ENCODE measurements at places on chromosomes 1 and 21.
A peak's percentile ranks its signal among the peaks of the same experiment; 100 is the strongest.

DNA sequence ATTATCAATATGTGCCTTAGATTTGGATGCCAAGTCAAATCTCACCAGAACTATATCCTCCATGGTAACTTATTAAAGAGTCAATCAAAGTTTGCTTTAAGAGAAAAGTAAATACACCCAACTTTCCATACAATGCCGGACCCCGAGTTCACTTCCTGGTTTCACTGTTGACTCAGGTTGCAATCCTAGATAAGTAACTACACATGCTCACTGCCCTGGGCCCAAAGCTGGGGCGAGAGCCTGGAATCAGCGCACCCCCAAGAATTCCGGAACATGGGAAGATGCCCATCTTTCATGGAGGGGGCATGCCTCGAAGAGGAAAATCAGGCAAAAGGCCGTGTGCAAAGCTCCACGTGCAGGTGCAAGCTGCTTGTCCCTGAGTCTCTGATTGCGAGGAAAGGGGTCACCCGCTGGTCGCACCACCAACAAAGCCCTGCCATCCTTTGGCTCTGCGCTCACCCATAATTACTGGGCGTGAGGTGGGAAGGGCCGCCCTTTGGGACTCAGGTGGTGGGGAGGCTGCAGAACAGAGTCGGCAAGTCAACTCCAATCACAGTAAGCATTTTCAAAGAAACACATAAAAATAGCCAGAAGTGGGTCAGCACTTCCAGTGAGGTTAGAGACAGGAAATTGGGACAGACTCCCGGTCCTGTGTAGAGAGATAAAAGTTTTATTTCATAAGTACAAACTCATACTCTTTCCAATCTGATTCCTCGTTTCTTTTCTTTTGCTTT is 167.7 kb downstream of the TOMM20 start:
- no peak for DNase-seq

GRCh38 chr1:236120721-236121153 is 21.6 kb upstream of the GPR137B start:
- DNase-seq: no peak

- DNase-seq: no peak
Observed at GRCh38 chr1:197355248-197355995, 87.4 kb downstream of the CRB1 start.

- no peak for DNase-seq
Observed at GRCh38 chr1:218809625-218810024, 364.1 kb upstream of the LYPLAL1 start.

DNA sequence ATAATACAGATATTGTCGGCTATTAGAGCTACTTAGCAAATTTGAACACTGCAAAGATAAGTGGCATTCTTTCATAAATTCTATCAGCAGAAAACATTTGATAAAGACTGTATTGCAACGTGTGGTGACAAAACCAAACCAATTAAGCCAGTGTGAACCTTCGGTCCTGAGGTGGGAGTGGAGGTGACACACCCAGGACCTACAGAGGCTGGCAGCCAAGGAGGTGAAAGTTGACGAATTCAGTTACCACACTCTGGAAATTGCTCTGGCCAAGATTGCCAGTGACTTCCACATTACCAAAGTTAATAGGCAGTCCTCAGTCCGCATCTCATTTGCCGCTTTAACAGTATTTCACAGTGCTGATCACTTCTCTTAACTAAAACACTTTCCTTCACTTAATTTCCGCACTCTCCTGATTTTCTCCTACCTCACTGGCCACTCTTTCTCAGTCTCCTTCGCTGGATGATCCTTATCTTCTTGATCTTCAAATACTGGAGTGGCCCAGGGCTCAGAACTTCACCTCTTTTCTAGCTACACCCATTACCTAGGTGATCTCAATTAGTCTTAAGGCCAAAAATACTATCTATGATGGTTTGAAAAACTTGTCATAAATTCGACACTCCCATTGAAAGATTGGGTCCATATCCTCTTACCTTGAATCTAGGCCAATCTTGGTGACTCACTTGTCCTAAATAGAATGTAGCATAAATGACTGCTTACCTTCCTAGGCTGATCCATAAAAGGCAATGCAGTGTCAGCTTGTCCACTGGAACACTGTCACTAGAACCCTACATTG is 5.1 kb upstream of the CDC42BPA start:
- DNase-seq: no peak

DNA sequence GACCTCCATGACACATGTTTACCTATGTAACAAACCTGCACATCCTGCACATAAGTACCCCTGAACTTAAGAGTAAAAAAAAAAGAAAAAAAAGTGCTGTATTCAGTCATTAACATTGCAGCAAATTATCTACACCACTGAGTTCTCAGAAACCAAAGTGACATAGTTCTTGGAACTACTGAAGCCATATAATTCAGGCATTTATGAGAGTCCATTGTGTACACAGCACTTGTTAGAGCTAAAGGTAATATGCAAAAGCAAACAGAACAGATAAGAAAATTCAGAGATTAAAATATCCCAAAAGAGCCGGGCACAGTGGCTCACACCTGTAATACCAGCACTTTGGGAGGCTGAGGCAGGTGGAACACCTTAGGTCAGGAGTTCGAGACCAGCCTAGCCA is 38.0 kb downstream of the F5 start:
- no peak for DNase-seq

DNA sequence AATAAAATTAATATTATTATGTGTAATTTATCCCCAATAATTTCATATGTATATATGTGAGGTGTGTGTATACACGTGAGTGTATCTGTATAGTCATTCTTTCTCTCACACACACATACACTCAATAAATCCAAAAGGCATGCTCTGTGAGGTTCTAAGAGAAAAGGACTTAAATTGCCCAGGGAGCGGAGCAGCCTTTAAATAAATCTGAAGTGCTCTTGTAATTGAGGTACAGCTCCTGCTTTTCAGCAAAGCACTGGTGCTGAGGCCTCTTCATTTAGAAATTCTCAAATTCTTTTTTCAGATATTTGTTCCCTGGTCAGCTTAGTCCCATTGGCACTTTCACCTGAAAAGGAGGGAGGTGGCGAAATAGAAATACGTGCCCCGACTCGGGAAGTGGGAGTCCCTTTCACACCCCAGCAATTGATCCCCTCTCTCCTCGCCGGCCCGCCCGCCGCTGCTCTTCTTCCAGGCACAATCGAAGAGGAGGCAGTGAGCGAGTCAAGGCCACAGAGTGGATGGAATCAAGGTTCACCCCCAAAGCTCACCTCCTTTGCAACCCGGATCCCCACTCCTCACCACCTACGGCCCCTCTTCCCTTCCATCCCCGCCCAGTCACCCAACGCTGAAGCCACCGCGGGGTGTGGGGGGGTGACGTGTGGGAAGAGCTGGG is 944 bp downstream of the PLPPR5 start:
- DNase-seq: no peak

- no peak for DNase-seq
Observed at GRCh38 chr1:225191199-225191753, 236.6 kb downstream of the LBR start.

GRCh38 chr1:100622037-100622436 is 84.1 kb downstream of the GPR88 start:
- DNase-seq: peak; percentile 93

DNA sequence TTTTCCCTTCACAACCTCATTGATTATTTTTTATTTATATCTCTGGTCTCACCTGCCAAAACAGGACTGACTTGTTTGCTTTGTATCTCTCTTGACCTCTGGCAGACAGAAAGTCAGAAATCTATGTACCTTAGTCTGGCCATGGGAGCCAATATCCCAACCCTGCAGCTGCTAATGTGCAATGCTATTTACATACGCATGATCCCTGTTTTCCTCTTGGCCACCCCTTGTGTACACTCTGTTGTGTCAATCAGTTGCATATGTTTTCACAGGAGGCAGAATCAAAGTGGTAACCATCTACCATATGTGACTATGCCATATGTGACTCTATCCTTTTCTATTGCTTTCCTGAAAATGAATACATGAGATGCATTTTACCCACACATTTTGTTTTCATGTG is 688.8 kb downstream of the PLA2G4A start:
- no peak for DNase-seq

DNA sequence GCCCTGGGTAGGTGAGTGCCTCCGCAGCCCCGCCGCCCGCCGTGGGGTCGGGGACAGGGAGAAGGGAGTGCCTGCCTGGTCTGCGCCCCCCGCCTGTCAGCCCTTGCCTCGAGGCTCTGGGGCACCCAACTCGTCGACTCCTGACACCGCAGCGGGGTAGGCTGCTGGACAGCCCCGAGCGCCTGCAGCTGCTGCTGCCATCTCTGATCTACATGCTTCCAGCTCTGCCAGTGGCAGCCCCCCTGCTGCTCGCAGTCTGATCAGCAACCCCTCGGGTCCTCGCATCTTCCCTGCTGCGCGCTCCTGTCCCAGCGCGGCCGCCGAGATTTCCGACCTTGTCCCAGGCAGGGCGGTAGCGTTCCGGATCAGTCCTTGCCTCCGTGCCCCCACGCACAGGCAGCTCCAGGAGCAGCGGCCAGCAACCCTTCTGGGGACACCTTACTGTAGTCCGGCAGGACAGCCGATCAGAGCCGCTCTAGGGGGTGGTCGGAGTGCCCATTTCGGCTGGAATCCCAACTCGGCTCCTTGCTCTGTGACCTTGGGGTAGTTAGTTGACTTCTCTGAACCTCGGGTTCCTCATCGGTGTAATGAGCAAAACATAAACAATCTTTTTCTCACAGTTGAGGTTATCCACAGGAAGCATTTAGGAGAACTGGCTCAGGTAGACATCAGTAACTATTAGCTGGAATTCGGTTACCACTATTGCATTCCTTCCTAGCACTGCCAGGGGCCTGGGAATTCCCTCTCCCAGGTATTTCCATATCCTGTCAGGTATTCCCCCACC is 540 bp downstream of the BCAN start:
- DNase-seq: no peak

DNA sequence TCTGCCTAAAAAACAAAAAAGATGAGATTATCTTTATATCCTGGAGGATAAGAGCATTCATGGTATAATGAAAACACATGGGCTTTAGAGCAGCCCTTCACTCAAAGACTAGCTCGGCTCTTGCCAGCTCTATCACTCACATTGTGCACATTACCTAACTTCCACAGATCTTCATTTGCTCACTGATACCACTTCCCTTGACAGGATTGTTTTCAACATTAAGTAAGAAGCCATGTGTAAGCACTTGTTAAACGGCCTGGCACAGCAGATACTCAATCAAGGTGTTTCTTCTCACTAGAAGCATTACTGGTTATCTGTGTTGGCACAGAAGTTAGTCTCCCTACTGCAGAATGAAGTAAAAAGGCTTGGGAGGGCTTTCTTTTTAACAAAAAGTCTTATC is 18.7 kb downstream of the LPGAT1 start:
- DNase-seq: no peak

- DNase-seq: no peak
Observed at GRCh38 chr1:35390600-35391494, 122.3 kb downstream of the ZMYM4 start.

DNA sequence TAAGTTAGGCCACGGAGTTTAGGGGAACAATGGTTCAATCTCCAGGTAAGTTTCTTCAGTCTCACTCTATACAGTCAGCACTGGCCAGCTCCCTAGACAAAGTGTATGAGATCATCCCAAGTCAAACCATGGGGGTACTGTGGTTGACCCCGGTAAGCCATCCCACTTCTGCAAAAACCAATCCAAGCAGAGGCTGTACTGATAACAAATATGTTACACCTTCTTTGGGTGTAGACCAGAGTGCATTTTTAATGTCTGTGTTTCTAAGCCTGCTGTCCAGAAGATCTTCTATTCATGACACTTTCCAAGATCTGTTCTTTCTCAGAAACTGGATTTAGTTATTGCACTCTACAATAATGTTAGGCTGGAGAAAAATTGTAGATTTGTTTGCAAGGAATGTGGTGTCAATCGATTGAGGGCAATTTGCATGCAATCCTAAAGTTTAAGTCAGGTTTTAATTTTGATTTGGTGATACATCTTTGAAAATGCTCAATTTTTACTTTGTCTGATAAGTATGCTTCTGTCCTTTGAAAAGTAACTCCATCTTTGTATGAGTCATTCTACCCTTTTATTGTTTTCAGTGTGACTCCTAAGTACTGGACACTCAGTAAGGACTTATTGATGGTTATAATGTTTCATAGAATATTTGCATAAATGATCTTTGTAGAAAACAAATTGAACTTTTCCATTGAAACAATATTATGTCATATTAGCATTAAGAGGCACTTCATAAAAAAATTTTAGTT is 152.4 kb downstream of the HLX start:
- no peak for DNase-seq

GRCh38 chr21:35677298-35677841 is 383.0 kb downstream of the SETD4 start:
- no peak for DNase-seq

DNA sequence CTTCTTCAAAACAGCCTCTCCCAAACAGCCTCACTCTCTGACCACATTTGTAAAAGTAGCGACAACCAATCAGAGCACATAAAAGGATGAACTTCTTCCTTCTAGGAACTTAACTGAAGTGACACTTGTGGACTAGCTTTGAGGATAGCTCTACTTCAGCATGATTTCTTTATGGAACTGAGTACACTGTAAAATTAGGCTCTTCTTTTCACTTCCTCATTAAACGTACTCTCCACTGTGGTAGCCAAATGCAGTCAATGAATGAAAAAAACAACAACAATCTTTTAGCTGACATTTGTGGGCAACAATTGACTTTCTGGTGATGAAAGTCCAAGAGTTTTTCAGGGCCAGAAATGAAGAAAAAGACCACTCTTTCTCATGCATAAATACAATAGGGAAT is 9.6 kb downstream of the LRRC53 start:
- no peak for DNase-seq

DNA sequence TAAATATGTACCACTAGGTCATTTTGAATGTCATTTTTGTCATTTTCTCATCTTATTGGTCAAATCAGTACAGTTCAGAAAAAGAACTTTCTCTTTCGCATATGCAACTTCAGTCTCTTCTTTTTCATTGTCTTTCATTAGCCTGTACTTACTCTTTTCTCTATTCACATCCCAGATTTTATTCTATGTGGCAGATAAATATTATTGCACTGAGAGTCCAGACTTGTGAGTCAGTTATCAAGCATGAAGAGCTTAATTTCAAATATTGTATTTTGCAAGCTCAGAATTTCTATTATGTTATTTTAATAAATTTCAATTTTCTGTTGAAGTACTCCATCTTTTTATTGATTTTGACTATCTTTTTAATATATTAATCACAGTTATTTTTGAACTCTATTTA is 105.2 kb upstream of the PALMD start:
- DNase-seq: no peak

GRCh38 chr1:205973377-205974232 is 29.6 kb downstream of the RAB7B start:
- DNase-seq: no peak

- DNase-seq: no peak
Observed at GRCh38 chr21:31284797-31285397, 59.2 kb downstream of the TIAM1 start.

DNA sequence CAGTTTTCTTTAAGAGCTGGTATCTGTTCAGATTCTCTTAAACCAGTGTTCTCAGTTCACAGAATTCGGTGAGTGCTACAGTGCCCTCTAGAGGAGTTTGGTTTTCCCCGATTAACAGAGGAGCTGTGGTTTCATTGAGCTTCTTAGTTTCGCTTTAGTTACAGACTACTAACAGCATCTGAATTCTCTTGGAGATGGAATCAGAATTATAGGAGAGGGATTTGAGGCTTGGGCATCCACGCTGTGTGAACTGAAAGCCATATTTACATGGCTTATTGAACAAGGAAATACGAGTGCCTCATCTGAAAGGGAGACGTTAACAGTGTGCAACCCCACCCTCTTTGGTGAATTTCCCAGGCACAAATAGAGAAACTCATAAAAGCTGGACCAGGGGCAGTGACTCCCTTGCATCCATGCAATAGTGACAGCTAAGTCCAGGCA is 202.0 kb downstream of the USH2A start:
- peak; percentile 57 for DNase-seq

Measured in BJ (cell line).